Mucosa of descending colon (tissue), 3 donors: ENCODE measurements at places on chromosomes 13 and 19. TPM values are rescaled to one million over a fixed set of nuclear protein-coding genes. Genes with fewer than 3 reads are reported as not detected.

The RNF225 gene
- not detected for total RNA-seq

The LIPE gene
- 7.9 TPM for total RNA-seq

The CCDC70 gene
- not detected for total RNA-seq

The DLL3 gene
- not detected for total RNA-seq

The RAB3A gene
- total RNA-seq = 5.7 TPM

The PNMA8B gene
- 0.36 TPM for total RNA-seq

The SIX5 gene
- total RNA-seq = 35.6 TPM

The NLRP4 gene
- total RNA-seq = not detected

The KLK3 gene
- total RNA-seq = 3.7 TPM

The DPF1 gene
- total RNA-seq = not detected

The NUP58 gene
- total RNA-seq = 32.8 TPM

The DNASE2 gene
- 30.3 TPM for total RNA-seq

The C19orf81 gene
- total RNA-seq = 0.41 TPM

The LILRB3 gene
- 0.67 TPM for total RNA-seq

The CBARP gene
- 0.39 TPM for total RNA-seq

The BICRA gene
- total RNA-seq = 19.7 TPM

The KANK2 gene
- total RNA-seq = 562 TPM

The RGS9BP gene
- total RNA-seq = 0.79 TPM

The GPC5 gene
- total RNA-seq = 0.51 TPM

The PRX gene
- total RNA-seq = 1.1 TPM

The ZNF581 gene
- 15.2 TPM for total RNA-seq

The KIR2DL1 gene
- total RNA-seq = not detected

The ZNF790 gene
- total RNA-seq = 4.9 TPM

The SIGLEC12 gene
- not detected for total RNA-seq

The TUBB4A gene
- 14.6 TPM for total RNA-seq

The LILRB4 gene
- total RNA-seq = 8.7 TPM

The TNFSF13B gene
- total RNA-seq = 5.6 TPM

The ADAMTS10 gene
- 7.1 TPM for total RNA-seq

The ZIM2 gene
- 0.66 TPM for total RNA-seq

The DHRS12 gene
- total RNA-seq = 11.8 TPM

The CGB2 gene
- not detected for total RNA-seq

The GTF2F1 gene
- total RNA-seq = 59.1 TPM

The YJEFN3 gene
- 6.0 TPM for total RNA-seq

The TNNT1 gene
- 1.1 TPM for total RNA-seq

The NCAN gene
- total RNA-seq = 0.25 TPM

The RFPL4AL1 gene
- 0.35 TPM for total RNA-seq

The FUZ gene
- 21.0 TPM for total RNA-seq

The CYP2A6 gene
- not detected for total RNA-seq
